ENCODE measurements at places on chromosomes 1 and 21.

- no peak for DNase-seq
Observed at GRCh38 chr1:185420588-185421081, 103.6 kb upstream of the IVNS1ABP start.

- DNase-seq, result peak; percentile 73
Observed at GRCh38 chr1:228463559-228464455, 23.4 kb upstream of the RNF187 start.

DNA sequence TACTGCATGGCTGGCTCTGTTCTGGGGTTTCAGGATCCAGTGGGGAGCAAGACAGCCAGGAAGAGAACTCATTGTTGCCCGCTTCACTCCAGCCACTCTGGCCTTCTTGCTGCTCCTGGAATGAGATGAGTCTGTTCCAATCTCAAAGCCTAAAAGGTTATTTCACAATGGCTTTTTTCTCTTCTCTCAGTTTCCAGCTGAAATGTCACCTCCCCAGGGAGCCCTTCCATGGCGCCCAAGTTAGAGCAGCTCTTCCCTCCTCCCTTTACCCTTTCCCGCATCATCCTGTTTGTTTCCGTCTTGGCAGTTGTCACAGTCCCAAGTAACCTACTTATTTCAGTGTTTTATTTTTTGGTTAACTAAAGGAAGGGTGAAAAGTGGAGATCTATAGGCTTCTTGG is 15.8 kb downstream of the PLA2G2A start:
- DNase-seq, result no peak

DNA sequence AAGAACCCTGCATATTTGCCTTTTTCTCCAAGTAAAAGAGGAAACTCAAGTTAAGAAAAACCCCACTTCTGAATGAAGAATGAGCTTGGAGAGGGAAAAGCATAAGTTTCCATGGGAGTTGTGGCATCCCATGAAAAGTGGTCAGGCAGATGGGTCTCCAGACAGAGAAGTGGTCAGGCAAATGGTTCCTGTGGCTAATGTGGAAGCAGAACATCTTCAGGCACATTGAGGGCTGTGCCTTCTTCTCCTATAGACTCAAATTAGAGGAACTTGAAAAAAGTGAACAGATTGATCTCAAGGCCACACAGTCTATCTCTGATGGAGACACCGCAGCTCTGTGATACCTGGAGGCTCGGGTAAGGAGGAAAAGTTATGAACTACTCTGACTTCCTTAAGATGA is 55.7 kb upstream of the KIRREL1 start:
- no peak for DNase-seq

DNA sequence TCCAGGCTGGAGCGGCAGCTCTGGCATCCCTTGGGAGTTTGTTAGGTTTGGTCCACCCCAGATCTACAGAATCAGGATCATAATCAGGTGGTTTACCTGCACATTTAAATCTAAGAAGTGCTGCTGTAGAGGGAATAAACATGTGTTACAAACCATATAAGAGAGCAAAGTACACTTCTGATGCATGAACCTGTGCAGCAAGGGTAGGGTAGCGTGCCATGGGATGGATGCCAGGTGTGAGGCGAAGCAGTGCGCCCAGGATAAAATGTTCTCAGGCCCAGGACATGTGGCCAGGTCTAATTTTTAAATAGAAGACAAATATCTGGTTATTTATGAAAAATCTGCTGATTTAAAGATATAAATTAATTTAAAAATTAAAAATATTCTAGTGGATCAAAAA is 308.8 kb upstream of the USP24 start:
- no peak for DNase-seq

DNA sequence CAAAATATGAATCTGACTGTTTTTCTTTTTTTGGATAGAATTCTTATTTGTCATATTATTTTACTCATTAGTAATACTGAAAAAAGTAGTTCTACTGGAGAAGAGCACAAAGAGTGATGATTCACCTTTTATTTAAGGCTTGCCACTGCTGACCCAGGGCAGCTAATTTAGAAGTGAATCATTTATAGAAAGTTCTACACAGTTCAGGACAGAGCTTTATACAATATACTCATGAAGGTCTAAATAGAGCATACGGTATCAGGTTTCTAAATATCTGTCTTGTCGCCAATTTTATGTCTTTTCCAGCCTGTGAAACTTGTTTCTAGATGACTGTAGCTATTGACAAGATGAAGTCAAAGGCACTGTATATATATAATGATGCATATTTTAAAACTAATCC is 25.0 kb downstream of the GIPC2 start:
- no peak for DNase-seq

GRCh38 chr1:50634251-50634650 is 211.0 kb upstream of the DMRTA2 start:
- no peak for DNase-seq

DNA sequence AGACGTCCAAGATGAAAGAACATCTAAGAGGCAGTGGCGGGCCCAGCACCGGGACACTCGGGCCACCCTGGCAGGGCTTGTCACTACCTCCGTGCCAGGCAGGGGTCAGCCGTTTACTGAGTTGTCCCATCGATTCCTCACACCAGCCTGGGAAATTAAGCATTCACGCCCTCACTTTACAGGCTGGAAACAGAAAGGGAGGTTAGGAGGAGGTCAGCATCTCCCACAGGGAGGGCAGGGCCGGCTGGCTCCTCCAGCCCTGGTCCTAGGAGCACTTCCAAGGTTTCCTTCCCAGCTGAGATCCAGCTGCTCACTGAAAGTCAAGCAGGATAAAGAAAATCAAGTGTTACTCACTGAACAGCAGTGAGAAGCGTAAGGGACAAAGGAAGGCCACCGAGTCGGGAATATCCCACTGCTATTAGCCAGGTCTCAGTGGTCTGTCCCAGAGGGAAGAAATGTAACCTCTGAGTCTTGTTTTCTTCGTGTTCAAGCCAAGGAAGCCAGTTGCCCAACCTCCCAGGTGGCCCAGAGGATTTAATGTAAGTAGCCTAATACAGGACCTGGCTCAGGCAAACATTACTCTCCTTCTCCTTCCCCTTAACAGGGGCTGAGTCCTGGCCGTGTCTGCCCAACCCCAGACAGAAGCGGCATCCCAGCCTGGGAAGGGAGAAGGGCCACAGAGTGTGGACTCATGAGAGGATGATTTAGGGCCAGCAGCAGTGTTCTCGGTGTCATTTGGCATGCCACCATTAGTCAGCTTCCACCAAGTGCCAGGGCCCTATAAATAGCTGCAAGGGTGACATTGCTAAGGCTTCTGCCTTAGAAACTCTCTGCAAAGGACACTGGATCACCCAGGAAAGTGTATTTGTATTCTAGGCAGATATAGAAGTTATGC is 203.1 kb upstream of the GALNT2 start:
- no peak for DNase-seq

DNA sequence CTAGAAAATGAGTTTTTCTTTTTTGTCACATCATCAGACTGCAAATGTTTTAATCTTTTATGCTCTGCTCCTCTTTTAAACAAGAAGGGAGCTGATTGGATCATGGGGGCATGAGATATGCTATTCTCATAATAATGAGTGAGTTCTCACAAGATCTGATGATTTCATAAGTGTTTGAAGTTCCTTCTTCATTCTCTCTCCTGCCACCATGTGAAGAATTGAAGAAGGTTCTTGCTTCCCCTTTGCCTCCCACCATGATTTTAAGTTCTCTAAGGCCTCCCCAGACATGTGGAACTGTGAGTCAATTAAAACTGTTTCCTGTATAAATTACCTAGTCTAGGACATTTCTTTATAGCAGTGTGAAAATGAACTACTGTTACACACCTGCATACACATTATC is 218.2 kb downstream of the NRIP1 start:
- no peak for DNase-seq

- no peak for DNase-seq
Observed at GRCh38 chr1:43549921-43550597, 19.4 kb downstream of the PTPRF start.
